Calu3 (cell line): ENCODE measurements at places on chromosomes 1 and 21. TPM values are rescaled to one million over a fixed set of nuclear protein-coding genes. Genes with fewer than 3 reads are reported as not detected.

RGS13 gene
- not detected in 2 replicates for total RNA-seq

DNA sequence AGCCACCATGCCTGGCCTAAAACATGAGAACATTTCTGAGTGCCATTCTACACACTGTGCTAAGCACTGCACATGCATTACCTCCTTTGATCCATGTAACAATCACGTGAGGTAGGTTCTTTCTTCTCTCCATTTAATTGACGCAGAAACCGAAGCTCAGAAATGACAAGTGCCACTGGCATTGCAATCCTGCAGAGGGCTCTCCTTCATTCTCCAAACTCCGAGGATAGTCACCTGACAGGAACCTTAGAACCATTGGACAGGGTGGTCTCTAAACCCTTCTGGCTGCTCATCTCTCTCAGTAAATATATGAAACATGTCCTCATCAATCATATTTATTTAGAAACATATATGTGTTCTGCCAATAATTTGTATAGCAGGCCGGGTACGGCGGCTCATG is 167.1 kb upstream of the JUN start:
- no peak for DNase-seq

- DNase-seq = no peak
Measured at GRCh38 chr1:92031281-92032110, 1.7 kb downstream of the EPHX4 start.

DNA sequence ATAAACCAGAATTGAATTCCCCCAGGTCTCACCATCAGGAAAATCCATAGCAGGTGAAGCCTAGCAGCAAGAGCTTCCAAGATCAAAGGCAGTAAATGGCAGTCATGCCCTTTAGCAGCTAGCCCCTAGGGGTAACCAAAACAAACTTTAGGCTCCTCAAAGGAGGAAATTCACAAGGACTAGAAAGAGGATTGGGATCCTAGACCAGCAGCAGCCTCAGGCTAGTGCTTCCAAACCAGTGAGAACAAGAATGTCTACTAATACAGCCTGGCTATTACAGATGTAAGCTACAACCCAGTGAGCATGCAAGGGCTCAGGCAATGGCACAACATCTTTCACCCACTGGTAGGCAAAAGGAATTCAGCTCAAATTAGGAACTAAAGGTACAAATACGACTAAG is 11.1 kb upstream of the RIMKLA start:
- DNase-seq = no peak

GRCh38 chr1:192610112-192610889 is 25.6 kb upstream of the RGS13 start:
- no peak for DNase-seq
